ENCODE measurements at places on chromosomes 13 and 19. TPM values are rescaled to one million over a fixed set of nuclear protein-coding genes. Genes with fewer than 3 reads are reported as not detected.

- no peak for DNase-seq
These were observed 113.4 kb downstream of the UBL3 start for GRCh38 chr13:29737061-29737460.

Gene SYDE1
- total RNA-seq, result 22.6 TPM

Gene PLIN5
- total RNA-seq, result 11.7 TPM

- DNase-seq, result peak; percentile 70
These were observed 740 bp downstream of the WDFY2 start for GRCh38 chr13:51584731-51585672.

DNA sequence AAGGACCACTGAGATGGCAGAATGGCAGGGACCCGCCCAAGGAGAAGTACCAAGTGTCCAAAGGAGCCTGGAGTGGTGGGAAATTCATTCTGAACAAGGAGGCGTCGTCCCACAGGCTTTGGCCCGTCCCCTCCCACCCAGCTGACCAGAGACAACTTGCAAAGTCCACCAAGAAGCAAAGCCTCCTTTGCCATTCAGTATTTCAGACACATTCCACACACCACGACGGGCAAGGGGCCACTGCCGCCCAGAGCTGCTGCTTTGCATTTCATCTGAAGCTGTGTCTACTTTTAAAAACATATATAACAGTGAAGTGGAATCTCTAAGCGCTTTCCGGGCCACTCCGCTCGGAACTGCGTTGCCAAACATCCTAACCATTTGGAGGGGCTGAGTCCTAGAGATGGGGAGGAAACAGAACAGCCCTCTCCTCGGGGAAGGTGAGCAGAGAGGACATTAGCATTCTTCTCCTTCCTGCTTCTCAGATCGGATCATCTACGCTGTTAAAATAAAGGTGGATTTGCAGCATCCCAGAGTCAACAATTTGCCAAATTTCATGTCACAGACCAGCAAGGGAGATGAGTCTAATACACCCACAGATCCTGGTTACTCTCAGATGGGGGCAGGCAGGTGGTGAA, 89.0 kb upstream of the ZNF507 start:
- DNase-seq, result no peak

- no peak for DNase-seq
These were observed 87.9 kb downstream of the URI1 start for GRCh38 chr19:30029721-30030510.

DNA sequence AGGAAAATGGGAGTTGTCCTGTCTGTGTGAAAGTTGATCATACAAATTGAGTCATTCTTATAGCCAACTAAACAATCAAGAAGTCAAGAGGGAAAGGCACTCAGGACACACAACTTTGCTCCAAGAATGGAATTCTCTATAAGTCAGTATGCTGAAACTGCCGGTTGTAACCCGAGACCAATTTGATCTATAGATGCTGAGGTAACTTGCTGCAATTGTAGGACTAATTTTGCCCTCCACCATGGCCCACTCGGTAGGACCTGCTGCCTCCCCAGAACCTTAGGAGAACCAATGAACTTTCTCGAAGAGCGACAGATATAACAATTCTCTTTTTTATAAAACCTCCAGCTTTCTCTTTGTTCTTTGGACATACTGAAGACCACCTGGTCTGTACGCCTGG, 157.0 kb downstream of the RNF17 start:
- no peak for DNase-seq

DNA sequence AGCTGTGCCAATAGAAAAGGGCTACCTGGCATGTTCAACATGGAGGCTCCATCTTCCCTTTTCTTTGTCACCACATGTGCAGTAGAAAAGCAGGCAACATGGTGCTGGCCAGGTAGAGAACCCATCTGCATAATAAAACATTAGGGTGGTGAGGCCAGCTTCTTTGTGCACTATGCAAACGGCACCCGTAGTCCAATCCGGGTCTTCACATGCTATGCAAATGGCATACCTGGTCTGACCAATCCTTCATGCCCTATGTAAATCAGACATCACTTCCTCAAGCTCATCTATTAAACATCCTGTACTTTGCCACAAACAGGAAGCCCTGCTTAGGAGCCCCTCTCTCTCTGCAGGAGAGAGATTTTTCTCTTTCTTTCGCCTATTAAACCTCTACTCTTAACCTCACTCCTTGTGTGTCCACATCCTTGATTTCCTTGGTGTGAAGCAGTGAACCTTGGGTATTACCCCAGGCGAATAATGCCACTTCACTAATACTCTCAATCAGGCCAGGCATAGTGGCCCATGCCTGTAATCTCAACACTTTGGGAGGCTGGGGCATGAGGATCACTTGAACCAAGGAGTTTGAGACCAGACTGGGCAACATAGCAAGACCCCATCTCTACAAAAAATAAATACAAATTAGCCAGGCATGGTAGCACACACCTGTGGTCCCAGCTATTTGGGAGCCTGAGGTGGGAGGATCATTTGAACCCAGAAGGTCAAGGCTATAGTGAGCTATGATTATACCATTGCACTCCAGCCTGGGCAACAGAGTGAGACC, 111.3 kb upstream of the MRI1 start:
- DNase-seq, result no peak

Gene CD79A
- 0.34 TPM for total RNA-seq

Gene TJP3
- total RNA-seq, result 0.51 TPM

GRCh38 chr13:49602005-49602404, 16.6 kb upstream of the RCBTB1 start:
- DNase-seq, result no peak

- DNase-seq, result peak; percentile 42
These were observed 147.2 kb downstream of the FLT1 start for GRCh38 chr13:28347456-28348371.

DNA sequence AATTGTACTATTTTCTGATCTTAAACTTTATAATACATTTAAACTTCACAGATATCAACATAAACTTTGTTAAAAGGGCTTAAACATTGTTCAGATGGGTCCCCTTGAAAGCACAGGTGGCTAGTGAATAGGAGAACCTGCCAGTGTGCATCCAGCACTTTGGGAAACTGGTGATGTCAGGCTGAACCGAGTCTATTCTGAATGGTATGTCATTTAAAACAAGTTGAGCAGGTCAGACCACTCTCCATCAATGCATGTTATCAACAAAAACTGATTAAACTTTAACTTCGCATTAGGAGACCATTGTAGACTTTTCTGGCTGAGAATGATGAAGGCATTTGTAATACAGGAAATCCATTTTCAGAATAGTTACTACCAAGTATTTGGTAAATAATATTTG, 50.1 kb upstream of the FREM2 start:
- no peak for DNase-seq

Gene PNPLA6
- 192 TPM for total RNA-seq

- DNase-seq, result no peak
These were observed 41.3 kb upstream of the KCTD15 start for GRCh38 chr19:33755099-33756035.

Gene ZNF468
- total RNA-seq, result 23.5 TPM

DNA sequence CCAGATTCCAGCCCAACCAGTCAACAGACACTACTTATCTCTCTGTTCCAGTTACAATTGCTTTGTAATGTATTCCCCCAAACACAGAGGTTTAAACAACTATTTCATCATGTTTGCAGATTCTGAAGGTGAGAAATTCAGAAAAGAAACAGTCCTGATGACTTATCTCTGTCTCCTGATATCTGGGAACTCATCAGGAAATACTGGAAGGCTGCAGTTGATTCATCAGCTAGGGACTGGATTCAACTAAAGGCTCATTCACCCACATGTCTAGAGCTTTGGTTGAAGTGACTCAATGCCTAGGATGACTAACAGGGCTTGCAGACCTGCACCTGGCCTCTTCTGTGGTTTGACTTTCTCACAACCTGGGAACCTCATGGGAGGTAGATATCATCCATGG, 56.6 kb upstream of the GPC6 start:
- DNase-seq, result no peak

GRCh38 chr19:8041531-8041931, 11.0 kb upstream of the CCL25 start:
- DNase-seq, result no peak

DNA sequence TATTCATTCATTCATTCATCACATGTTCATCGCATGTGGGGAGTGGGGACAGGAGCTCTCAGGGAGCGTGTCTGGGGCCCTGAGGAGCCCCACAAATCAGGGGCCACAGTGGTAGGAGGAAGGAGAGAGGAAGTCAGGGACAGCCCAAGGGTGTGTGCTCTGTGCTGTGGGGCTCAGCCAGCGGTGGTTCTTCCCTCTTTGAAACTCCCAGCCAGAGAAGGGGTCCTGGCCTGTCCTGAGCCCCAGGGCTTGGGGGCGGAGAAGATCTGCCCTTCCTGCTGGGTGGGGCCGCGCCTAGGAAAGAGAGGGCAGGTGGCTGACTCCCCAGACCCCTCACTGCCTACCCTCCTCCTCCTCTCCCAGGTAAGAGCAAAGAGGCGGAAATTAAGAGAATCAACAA, 14.6 kb downstream of the AP2A1 start:
- no peak for DNase-seq

GRCh38 chr19:41597600-41598041, 21.7 kb downstream of the CEACAM21 start:
- peak; percentile 84 for DNase-seq

DNA sequence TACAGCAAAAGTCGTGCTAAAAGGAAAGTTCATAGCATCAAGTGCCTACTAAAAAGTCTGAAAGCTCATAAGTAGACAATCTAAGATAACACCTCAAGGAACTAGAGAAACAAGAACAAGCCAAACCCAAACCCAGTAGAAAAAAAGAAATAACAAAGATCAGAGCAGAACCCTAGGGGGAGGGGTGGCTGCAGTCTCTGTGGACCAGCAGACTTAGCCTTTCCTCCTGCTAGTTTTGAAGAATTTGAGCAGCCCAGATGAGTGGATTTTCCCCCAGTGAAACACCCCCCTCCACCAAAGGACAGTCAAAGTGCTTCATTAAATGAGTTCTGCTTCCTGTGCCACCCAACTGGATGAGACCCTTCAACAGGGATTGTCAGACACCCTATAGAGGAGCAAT, 2.6 kb upstream of the ZNF486 start:
- DNase-seq, result no peak

DNA sequence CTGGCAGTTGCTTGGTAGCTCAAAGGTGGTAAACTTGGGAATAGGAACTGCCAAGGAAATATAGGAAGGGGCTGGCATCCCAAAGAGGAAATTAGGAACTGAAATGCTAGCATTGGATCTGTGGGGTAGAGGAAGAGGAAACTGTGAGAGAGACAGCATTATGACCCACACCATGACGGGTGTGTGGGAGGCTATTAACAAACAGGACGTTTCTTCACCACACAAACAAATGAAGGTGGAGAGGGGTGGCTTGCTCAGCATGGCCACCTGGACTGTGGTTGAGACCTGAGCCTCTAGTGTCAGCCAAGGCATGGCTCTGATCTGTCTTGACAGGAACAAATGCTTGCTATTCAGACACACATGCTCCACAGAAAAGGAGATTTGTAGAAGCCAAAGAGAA, 178.2 kb downstream of the B3GLCT start:
- DNase-seq, result no peak

- DNase-seq, result peak; percentile 65
These were observed 297.3 kb downstream of the ZNF536 start for GRCh38 chr19:30669329-30670010.

- DNase-seq, result no peak
These were observed 12.4 kb downstream of the MAST3 start for GRCh38 chr19:18109733-18110608.

- DNase-seq, result peak; percentile 96
These were observed at the start of gene ARGLU1 for GRCh38 chr13:106567474-106568298. Gene ARGLU1, minus strand, starts transcription at chr13:106568137. Its CDS starts 218 bp downstream, at chr13:106567919.

Gene CERS1
- total RNA-seq, result 1.3 TPM

- peak; percentile 99 for DNase-seq
These were observed 21.2 kb downstream of the PCID2 start for GRCh38 chr13:113187263-113187669.

DNA sequence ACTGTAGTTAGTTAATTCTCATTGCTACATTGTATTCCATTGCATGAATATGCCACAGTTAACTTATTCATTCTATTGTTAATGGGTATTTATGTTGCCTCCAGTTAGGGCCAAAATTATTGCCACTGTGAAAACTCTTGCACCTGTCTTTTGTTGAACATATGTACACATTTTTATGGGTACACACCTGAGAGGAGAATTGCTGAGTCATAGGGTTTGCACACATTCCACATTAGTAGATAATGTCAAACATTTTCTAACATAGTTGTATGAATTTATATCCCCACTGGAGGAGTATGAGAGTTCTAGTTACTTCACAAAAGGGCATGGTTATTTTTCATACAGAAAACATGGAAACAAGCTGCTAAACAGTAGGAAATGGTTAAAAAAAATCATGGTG, 338.4 kb downstream of the FOXO1 start:
- DNase-seq, result no peak

Gene CPT1C
- total RNA-seq, result 19.1 TPM

Gene CGB5
- not detected for total RNA-seq

DNA sequence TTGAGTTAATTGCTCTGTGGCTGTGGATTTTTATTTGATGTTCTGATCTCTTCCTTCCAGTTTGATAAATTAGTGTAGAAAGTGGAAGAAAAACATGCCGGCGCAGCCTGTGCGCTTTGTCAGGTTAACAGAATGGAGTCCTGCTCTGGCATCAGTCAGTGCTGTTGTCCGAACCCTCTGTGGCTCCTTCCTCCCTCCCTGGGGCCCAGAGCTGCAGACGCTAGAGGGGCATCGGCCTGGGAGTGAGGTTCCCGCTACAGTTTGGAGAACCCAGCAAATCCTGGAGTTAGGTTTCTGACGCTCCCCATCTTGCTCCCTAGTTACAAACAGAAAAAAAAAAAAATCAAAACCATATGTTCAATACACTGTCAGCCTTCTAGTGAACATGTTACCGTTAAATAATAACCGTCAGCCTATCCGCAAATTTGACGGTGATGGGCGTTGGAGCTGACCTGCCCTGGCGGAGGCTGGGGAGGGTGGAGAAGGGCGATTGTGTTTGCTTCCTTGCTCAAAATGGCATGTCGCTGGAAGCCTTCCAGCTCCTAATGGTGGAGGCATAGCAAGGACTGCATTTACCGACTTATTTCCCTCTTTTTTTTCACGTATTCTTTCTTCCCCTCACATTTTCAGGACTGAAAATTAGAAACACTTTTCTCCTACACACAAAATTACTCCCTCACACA, 13.6 kb downstream of the MBNL2 start:
- DNase-seq, result peak; percentile 74

GRCh38 chr13:79312340-79312855, 93.7 kb downstream of the RBM26 start:
- peak; percentile 29 for DNase-seq

Gene TRAPPC6A
- 36.8 TPM for total RNA-seq

Data from dermis blood vessel endothelial cell (primary cell).